ENCODE measurements at places on chromosomes 1 and 21. TPM values are rescaled to one million over a fixed set of nuclear protein-coding genes. Genes with fewer than 3 reads are reported as not detected.

The MTHFR gene
- polyA plus RNA-seq, result 8.6 TPM

The S100A8 gene
- polyA plus RNA-seq, result 25.2 TPM

The EPS8L3 gene
- not detected for polyA plus RNA-seq

- no peak overlapping the region for H3K4me3 ChIP-seq
- no peaks in the 10 kb centered on the region for H3K36me3 ChIP-seq
- peaks cover 28% of the 10 kb centered on the region for H3K27me3 ChIP-seq
- H3K27ac ChIP-seq, result no peak overlapping the region
These were observed 3.9 kb upstream of the EFNA1 start for GRCh38 chr1:155123801-155124200.

GRCh38 chr1:164754088-164754600, 195.2 kb downstream of the PBX1 start:
- H3K27ac ChIP-seq, result peak overlapping the region; percentile 89
- DNase-seq, result no peak
- peaks cover 52% of the 10 kb centered on the region for H3K4me1 ChIP-seq

DNA sequence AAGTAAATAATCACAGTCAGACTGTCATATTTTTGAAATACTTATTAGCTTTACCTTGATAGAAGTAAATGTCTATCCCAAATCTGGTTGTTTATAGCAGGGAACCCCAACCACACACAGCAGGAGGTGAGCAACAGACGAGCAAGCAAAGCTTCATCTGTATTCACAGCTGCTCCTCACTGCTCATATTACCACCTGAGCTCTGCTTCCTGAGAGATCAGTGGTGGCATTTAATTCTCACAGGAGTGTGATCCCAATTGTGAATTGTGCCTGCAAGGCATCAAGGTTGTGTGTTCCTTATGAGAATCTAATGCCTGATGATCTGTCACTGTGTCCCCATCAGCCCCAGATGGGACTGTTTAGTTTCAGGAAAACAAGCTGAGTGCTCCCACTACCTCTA, 104.3 kb downstream of the GPATCH2 start:
- H3K27ac ChIP-seq, result no peak overlapping the region
- H3K27me3 ChIP-seq, result no peaks in the 10 kb centered on the region
- H3K4me3 ChIP-seq, result no peak overlapping the region
- no peak for DNase-seq
- no peaks in the 10 kb centered on the region for H3K36me3 ChIP-seq
- H3K4me1 ChIP-seq, result no peaks in the 10 kb centered on the region

DNA sequence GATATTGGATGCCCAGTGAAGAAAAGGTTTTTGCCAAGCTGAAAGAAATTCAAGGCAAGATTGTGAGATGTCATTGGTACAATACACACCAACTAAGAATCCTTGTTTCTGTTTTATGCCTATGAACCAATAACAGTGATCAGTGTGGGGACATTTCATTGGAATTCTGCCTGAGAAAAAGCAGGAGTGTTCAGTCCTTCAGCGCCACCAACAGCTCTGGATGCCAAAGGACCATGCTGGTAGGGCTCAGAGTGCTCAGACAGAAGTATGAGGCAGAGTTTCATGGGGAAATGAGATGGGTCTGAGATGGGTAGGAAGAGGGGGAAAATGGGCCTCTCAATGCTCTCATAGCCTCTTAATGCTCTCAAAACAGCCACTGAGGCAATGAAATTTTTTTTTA, 56.5 kb downstream of the GABPA start:
- H3K4me1 ChIP-seq, result no peaks in the 10 kb centered on the region
- no peak for DNase-seq
- no peak overlapping the region for H3K4me3 ChIP-seq
- H3K27me3 ChIP-seq, result no peaks in the 10 kb centered on the region

DNA sequence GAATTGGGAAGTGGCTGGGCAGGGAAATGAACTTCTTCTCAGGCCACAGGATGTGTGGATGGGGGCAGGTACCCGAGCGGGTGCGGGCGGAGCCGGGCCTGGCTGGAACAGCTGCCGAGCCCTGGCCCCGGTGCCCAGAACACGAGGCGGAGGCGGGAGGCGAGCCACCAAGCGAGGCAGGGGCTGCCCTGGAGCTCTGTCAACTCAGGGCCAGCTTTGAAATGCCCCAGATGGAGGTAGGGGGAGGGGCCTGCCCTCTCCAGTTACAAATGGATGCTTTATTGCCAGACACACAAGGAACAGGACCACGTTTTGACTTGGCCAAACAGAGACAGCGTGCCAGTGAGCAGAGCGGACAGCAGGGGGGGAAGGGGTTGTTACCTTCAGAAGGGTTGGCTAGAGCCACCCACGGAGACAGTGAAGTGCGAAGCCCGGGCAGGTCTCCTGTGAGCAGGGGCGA, 240.4 kb downstream of the SDCCAG8 start:
- H3K4me3 ChIP-seq, result peak overlapping the region; percentile 28
- no peak for DNase-seq
- no peaks in the 10 kb centered on the region for H3K27me3 ChIP-seq

- no peaks in the 10 kb centered on the region for H3K27me3 ChIP-seq
- no peaks in the 10 kb centered on the region for H3K4me1 ChIP-seq
- no peaks in the 10 kb centered on the region for H3K36me3 ChIP-seq
These were observed 198.6 kb downstream of the GPATCH2 start for GRCh38 chr1:217432339-217432738.

- H3K4me3 ChIP-seq, result no peak overlapping the region
- no peak overlapping the region for H3K27ac ChIP-seq
- H3K4me1 ChIP-seq, result peaks cover 8% of the 10 kb centered on the region
- no peaks in the 10 kb centered on the region for H3K36me3 ChIP-seq
These were observed 139.4 kb upstream of the KIAA1614 start for GRCh38 chr1:180773210-180773865.

DNA sequence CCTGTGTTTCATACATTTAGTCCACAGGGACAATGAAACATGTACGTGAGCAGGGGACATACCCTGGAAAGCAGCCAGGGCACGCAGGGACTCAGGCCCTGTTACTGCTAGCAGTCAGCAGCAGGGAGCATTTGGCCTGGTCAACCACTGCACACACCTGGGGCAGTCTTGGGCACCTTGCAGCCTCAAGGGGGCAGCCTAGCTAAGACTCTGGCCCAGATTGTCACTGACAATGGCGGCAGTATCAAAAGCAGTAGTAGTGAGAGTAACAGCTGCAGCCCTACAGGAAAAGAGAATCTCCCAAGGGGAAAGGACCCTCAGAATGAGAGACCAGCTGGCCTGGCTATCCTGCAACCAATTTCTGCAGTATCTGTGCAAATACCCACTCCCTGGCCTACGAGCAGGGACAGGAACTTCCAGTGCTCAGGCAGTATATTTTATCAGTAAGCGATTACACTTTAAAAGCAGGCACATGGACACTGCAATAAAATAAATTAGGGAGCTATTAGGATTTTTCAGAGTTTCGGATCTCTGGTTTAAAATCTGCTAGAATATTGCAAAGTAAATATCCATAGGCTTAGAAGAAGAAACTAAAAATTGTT, 475.6 kb downstream of the LTN1 start:
- no peak overlapping the region for H3K27ac ChIP-seq
- peak; percentile 69 for DNase-seq
- no peaks in the 10 kb centered on the region for H3K4me1 ChIP-seq
- H3K36me3 ChIP-seq, result no peaks in the 10 kb centered on the region
